ENCODE measurements at places on chromosomes 2 and 18.

- no peak for DNase-seq
These were observed 73.8 kb upstream of the ACAA2 start for GRCh38 chr18:49886891-49887764.

- no peak for DNase-seq
These were observed 97.0 kb downstream of the NEB start for GRCh38 chr2:151637271-151637781.

- DNase-seq: no peak
These were observed 107.8 kb upstream of the TPO start for GRCh38 chr2:1305342-1306013.

- peak; percentile 17 for DNase-seq
These were observed 2.1 kb downstream of the BCL2L11 start for GRCh38 chr2:111122631-111123421.

DNA sequence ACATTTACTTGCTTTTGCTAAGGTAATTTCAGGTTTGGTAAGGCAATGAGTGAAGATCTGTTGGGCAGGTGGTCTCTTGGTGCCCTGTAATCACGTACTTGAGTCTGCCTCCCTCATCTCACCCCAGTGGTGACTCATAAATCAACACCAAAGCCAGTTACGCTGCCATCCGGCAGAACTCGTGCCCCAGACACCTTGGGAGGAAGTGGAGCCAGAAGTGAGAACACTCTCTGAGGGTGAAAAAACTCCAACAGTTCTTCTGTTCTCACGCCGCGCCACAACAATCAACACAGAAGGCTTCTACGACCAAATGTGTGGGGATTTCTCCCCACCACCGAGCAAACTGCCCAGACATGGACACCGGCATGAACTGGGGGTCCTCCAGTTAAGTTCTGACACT lies 206.2 kb downstream of the ARL4C start:
- DNase-seq: peak; percentile 35

GRCh38 chr2:62234755-62235655 lies 39.1 kb downstream of the B3GNT2 start:
- no peak for DNase-seq

DNA sequence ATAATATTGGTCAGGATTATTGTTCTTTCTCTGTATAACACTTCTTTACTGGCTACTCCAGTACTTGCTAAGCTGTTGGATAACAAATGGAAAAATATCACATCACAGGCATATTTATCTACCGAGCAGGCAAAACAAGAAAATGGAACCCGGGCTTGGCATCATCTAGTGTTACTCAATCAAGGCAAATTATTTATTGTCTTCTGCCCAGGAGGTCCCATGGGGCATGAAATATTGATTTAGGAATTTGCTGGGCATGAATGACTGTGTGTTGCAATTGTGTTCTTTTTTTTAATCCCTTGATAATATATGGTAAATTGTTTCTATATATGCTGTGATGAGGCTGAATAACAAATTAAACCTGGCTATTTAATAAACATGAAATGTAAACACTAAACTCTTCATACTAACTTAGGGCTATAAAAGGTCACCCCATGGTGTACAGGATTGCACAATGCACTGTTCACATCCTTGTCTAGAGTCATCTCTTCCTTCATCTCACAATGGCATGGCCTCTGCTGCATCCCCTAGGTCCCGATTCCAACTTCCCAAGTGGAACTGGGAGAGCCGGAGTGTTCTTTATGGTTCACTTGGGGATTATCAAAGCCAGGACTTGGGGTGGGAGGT lies 2.2 kb upstream of the PARD3B start:
- DNase-seq: no peak

DNA sequence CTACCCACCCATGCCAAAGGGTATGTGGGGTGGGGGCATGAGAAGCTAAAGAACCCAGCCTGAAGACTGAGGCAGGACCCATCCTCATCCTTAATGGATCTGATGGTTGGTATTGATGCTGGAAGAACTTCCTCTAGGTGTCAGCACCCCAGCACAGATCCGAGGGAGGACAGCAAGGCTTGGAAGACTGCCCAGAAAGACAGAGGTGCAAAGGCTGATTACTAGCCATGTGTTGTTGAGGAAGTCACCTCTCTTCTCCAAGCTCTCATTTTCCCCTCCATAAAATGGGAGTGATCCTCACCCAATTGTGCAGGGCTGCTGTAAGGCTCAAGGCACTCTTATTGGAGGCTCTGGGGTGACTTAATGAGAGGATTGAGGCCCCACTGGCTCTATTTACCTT lies 256.5 kb downstream of the CELF4 start:
- no peak for DNase-seq

GRCh38 chr18:24396082-24396633 lies 1.5 kb downstream of the OSBPL1A start:
- no peak for DNase-seq

- DNase-seq: no peak
These were observed 828.6 kb downstream of the TRIB2 start for GRCh38 chr2:13545320-13545719.

- DNase-seq: no peak
These were observed 159.8 kb downstream of the TAF4B start for GRCh38 chr18:26386002-26386401.

- no peak for DNase-seq
These were observed 338.8 kb downstream of the CYRIA start for GRCh38 chr2:16326711-16327300.

- DNase-seq: no peak
These were observed 2108.8 kb upstream of the PIK3C3 start for GRCh38 chr18:39846265-39846664.

- DNase-seq: no peak
These were observed 423.6 kb upstream of the POU3F3 start for GRCh38 chr2:104430359-104430740.

DNA sequence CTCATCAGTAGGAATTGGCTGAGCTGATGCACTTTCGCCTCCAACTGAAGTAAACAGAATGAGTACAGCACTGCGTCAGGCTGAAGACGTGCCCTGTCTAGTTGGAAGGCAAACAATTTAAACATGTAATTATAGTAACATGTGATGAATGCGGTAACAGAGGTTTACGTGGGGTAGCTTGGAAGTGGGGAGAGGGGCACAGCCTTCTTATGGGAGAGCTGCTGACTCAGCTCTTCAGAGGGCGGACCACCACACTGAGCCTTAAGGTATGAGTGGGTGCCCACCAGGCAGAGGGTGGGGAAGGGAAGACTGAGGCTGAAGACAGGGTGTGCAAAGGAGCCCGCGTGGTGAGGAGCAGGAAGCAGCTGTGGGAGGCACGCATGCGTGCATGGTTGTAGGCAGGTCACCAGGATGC lies 6.2 kb upstream of the EHD3 start:
- no peak for DNase-seq

GRCh38 chr2:69163109-69163508 lies 150.1 kb downstream of the ANTXR1 start:
- peak; percentile 12 for DNase-seq

- DNase-seq: no peak
These were observed 76.1 kb upstream of the ETAA1 start for GRCh38 chr2:67320861-67321587.

DNA sequence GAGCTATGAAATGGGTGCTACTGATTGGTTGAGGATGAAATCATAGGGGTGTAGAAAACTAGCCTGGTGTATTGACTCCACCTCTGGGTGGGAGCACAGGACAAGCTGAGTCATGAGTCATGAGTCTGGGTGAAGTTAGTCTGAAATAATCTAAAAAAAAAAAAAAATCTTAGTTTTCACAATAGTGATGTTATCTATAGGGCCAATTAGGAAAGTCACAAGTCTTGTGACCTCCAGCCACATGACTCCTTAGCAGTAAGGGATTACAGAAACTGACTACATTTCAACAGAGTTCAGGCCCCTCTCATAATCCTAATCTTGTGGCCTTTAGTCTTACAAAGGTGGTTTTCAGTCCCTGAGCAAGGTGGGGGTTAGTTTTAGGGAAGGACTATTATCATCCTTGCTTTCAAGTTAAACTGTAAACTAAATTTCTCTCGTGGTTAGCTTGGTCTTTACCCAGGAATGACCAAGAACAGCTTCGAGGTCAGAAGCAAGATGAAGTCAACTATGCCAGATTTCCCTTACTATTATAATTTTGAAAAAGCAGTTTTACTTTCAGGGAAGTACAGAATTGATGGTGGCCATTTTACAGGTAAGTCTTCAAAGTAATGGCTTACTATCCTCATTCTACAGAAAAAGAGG lies 338.0 kb upstream of the GYPC start:
- no peak for DNase-seq

GRCh38 chr2:30611583-30611982 lies 164.5 kb downstream of the LCLAT1 start:
- DNase-seq: no peak

- DNase-seq: no peak
These were observed 47.9 kb upstream of the PMAIP1 start for GRCh38 chr18:59851784-59852399.

DNA sequence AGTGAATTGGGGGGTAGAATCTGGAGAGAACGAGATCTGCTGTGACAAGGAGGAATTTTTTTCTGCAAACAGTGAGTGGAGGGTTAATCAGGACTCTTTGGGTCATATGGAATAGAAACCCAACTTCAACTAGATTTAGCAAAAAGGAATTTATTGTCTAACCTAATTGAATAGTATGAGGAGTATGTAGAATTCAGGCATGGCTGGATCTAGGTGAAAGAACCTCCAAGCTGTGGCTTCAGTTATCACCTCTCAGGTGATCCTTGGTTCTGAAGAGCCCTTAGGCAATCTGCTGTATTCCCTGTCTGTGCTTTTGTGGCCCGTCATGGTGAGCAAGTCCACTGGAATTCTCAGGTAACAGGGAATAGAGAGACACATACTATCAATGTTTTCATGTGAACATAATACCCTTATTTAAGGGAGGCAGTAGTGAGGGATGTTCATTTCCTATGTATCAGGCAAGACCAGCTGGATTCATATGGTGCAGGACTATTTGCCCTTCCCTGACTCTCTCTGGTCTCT lies 164.7 kb downstream of the ALPK2 start:
- no peak for DNase-seq

- DNase-seq: peak; percentile 36
These were observed 585.1 kb downstream of the ZEB2 start for GRCh38 chr2:143934626-143935481.

DNA sequence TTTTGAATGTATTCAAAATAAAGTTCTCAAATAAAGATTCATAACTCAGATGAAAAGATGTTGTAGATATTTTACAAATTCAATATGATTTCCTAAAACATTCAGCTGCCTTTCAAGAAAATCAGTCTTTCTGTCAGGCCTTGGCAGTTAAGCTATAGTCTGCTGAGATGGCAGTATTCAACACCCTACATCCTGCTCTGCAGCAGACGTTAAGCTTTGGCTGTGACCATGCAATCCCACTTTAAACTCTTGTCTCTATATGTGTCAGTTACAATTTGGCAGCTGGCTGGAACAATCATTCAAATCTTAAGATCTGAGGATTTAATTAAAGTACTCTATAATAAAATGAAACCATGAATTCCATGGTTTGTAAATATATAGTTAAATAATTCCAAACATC lies 567.3 kb upstream of the ZNF804A start:
- no peak for DNase-seq

GRCh38 chr2:217367464-217367863 lies 507.6 kb upstream of the TNP1 start:
- no peak for DNase-seq

DNA sequence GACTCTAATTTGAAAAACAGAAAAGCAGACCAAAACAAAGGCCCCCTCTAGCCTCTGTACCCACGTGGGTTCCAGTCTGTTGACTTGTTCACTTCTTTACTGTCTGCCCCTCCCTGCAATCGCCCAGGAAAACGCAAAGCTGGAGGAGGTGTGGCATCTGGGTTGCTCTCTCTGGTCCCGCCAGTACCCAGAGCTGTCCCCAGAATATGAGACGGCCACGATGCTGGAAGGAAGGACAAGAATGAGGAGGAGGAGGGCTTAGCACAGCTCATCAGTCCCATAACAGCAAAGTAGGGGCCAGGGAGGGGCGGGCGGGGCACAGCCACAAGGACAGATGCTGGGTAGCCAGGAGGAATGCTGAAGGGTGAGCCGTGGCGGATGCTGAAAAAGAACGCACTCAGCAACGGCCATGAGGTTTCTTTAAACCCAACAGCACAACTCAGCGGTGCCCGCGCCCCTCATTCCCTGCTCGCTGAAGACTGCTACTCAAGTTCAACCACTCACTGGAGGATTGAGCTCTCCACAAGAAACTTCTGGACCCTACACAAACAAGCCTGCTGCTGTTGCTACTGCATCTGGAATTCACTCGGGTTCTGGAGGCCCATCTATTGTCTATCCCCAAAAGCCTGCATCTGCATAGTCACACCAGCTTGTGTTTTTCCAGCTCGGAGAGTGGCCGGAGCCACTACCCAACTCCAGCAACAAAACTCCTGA lies 187.7 kb downstream of the HDAC4 start:
- DNase-seq: no peak

- no peak for DNase-seq
These were observed 60.8 kb downstream of the SLC66A2 start for GRCh38 chr18:79890674-79891073.

DNA sequence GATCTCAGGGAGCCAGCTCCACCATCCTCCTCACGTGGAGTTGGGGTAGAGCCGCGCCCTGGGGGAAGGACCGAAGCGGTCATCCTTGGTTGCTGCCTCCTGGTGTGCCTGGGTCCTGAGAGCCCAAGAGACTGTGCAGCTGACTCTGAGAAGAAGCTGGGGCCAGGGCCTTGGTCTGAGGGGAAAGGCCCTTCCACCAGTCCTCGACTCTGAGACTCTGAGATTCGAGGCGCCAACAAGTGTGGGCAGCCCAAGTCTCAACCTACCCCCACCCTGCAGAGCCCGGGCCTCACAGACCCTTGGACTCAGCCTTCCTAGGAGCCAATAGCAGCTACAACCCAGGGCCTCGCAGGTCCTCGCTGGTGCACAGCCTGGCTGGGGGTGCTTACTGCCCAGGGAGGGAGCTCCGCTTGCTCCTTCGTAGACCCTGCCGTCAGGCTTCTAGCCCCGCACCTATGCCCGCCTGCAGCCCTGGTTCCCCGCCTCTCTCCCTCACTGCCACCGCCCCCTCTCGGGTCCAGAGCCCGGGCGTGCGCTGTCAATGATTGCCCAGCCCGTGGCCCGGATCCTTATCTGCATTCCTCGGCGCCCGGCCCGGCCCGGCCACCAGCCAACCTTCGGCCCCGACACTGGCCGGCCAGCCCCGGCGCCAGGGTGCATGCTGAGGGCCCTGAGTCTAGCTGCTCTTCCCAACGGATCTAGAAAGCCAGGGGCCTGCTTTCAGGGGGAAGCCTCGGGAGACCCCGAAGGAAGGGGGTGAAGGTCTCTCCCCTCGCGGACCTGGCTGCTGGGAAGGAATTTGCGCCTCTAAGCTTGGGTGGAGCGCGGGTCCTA lies 2.0 kb downstream of the IHH start:
- DNase-seq: peak; percentile 45

- no peak for DNase-seq
These were observed 106.2 kb downstream of the TANC1 start for GRCh38 chr2:159074605-159075004.

DNA sequence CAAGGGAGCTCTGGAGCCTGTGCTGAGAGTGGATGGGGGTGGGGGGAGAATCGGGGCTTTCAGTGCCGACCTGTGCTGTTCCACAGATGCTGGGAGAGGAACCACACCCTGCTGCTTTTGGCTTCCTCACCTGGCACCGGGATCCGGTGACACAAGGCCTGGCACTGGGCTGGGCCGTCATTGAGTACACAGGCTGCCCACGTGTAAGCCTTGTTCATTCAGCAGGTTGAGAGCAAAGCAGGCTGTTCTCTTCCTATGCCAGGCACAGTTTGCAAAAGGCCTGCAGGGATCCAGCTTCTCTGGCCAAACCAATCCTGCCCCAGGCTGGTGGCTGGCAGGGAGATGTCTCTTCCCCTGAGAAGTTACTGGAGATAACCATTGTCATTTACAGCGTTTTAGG lies 17.1 kb downstream of the TRIB2 start:
- no peak for DNase-seq

All from GM13977 (cell line).